HCT116 (cell line): ENCODE measurements at places on chromosomes 12 and 14.

- H3K4me3 ChIP-seq, result no peak overlapping the region
- no peaks in the 10 kb centered on the region for H3K27me3 ChIP-seq
- H3K27ac ChIP-seq, result no peak overlapping the region
- H3K4me1 ChIP-seq, result 0 out of 2 replicates have a peak, but pooled peaks cover 3% of the 10 kb centered on the region
Observed at GRCh38 chr12:48857278-48857994, 5.5 kb upstream of the DDX23 start.

DNA sequence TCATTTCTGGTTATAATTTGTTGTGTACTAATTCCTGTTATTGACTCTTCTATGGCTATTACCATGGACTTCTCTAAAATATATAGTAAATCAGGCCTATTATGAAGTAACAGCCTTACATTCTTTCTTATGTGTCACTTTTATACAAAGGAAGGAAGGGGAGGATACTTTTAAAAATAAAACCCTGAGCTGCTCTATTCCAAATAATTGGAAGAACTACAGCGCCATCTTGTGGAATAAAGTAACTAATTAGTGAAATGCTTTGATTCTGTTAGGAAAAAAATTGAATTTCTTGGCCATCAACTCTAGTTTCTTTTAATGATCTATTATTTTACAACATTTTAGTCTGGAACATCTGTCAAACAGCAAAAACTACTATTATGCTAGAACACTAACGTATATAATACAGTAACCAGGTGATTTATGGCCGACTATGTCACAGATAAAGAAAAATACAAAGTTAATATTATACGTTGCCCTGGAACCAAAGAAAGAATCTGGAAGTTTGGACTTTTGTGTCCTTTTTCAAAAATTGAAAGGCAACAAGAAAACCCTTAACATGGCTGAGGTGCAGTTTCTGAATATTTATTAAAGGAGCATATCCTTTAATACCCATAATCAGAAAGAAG is 55.0 kb upstream of the NELL2 start:
- H3K4me1 ChIP-seq, result no peaks in the 10 kb centered on the region
- no peak overlapping the region for H3K27ac ChIP-seq
- no peaks in the 10 kb centered on the region for H3K27me3 ChIP-seq

GRCh38 chr14:101022121-101022520 is 118.6 kb upstream of the RTL1 start:
- no peaks in the 10 kb centered on the region for H3K4me1 ChIP-seq
- no peak overlapping the region for H3K4me3 ChIP-seq
- H3K27ac ChIP-seq, result no peak overlapping the region
- no peak for DNase-seq
- no peaks in the 10 kb centered on the region for H3K27me3 ChIP-seq

DNA sequence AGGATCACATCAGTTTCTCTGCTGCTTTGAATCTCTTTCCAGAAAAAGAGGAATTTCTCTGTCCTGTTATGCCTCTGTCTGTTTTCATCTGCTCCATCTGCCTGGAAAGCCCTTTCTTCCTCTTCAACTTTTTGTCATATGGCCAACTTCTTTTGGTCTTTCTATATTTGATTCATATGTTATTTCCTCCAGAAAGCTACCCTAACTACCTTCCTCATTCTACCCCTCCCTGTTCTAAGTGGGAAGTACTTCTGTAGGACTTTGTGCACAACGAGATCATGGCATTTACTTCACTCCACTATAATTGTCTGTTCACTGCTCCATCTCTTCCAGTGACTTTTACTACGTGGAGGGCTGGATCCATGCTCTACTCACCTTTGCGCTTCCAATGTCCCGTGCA is 5.9 kb downstream of the CLEC4D start:
- H3K27me3 ChIP-seq, result peaks cover 61% of the 10 kb centered on the region
- no peak for DNase-seq
- no peak overlapping the region for H3K27ac ChIP-seq
- no peaks in the 10 kb centered on the region for H3K4me1 ChIP-seq
- H3K36me3 ChIP-seq, result no peaks in the 10 kb centered on the region
